ENCODE measurements at places on chromosomes 2 and 18.

DNA sequence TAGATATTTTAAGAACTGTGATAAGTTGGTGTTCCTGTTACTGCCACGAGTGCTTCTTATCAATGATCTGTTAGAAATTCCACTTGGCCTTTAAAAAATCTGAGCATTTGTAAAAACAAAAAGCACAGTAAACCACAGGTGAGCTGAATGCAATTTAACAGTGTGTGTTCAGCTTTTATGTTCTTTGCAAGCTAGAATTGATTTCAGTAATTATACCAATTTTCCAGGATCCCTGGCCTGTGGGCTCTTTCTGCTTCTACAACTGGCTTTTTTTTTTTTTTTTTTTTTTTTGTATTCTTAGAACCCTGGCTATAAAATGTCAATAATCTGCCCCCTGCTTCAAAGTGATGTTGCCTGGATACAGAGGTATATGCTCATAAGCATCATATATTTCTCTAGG lies 548.5 kb upstream of the SLC8A1 start:
- no peak for DNase-seq

DNA sequence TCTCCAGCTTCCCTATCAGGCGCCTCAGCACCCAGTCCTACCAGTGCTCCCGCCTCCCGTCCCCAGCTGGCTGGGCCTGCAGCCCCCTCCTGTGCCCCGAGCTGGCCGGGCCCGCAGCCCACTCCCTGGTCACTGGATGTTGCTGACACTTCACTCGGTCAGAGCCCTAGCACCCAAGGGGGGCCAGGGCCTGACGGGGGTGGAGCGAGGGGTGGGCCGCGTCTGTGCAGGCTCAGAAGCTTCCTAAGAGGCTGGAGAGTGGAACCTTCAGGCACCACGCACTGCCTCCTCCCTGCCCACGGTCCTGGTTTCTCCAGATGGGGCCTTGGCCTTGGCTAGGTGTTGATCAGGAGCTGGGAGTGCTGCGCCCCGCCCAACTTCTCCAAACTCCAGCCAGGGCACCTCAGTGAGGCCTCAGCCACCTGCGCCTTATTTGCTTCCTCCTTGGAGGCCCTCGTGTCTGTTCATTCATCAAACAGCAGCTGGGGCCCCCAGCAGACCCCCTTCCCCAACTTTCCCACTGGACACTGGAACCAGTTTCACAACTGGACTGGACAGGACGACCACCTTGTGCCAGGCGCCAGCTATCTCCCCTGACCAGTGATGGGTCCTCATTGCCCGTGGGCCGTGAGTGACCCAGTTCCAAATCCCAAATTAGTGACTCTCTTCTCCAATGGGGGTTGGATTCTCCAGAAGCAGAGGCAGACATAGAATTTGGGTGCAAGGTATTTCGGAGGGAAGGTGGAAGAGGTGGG lies 16.7 kb downstream of the CAPN10 start:
- no peak for DNase-seq

GRCh38 chr2:68222287-68222686 lies 30.0 kb downstream of the PPP3R1 start:
- no peak for DNase-seq

GRCh38 chr2:200226451-200227426 lies 79.8 kb upstream of the SPATS2L start:
- no peak for DNase-seq

DNA sequence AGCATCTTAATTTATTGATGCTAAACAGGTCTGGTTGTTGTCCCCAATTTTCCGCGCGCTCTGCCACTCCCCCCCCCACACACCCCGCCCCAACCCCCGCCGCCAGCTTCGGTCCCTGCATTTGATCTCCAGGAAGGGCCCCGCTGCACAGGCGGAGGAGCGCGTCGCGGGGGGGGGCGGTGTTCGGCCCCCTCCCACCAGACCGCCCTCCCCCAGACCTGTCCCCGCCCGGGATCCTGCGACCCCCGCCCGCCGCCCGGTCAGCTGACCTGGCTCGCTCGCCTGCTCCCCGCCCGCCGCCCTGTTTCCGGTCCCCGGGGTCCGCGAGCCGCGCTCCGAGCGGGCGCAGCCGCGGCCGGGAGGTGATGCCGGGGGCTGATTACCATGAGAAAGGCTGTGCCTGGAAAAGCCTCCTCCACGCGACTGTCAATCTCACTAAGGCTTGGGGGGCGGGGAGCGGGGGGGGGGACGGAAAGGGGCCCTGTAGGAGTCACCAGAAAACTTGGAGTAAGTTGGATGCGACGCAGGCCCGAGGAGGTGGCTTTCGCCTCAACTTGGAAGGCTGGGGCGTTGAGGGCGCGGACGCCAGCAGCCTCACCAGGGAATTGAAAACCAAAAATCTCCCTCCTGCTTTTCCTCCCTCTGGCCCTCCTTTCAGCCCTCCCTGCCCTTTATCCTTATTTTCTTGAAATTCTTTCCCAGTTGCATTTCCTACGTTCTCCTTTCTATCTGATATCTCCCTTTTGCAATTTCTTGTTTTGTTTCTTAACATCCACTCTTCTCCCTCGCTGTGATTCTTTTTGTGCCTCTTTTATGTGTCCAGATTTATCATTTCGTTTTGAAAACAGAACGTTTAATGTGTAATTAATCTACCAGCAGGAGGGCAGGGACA lies 4.4 kb upstream of the ZEB2 start:
- peak; percentile 87 for DNase-seq

GRCh38 chr2:240333985-240334384 lies 101.5 kb upstream of the GPC1 start:
- DNase-seq = peak; percentile 45

DNA sequence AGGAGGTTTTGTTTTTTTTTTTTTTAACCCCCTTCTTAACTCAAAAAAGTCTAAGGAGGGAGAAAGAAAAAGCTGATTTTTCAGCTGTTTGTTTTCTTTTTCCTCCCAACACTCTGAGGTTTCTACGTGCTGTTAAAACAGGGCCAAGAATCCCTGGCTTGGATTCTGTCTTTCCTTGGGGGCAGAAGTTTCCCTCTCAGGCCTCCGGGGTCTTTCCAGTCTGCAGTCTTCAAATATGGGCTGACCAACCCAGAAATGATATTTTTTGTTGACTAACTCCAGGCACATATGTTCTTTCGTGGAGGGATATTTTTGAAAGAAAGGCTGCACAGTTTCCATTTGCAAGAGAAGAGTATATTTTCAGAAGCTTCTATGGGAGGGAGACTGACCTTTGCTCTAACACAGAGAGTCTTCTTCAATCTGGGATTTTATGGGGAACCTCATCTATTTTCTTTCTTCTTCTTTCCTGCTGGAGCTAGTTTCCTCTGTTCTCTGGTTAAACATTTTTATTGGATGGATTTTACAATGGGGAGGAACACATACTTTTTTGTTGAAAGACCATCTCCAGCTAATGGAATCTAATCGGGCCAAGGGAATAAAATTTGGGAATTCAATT lies 93.3 kb upstream of the SPRED2 start:
- DNase-seq = no peak

DNA sequence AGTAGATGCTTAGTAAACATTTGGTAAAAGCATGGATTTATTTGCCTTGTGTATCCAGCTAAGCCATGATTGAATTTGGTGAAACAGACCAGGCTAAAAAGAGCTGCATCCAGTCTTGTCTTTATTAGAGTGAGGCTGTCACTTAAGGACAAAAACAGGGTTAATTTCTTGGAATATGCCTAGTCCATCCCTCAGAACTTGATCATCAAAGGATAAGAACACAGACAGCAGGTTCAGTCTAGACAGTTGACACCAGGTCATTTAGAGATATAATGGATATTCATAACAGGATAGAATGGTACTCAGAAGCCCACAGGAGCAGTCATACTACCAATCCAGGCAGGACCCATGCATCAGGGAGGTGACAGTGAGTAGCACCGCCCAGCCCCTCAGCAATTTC lies 434.9 kb upstream of the ST6GAL2 start:
- no peak for DNase-seq

DNA sequence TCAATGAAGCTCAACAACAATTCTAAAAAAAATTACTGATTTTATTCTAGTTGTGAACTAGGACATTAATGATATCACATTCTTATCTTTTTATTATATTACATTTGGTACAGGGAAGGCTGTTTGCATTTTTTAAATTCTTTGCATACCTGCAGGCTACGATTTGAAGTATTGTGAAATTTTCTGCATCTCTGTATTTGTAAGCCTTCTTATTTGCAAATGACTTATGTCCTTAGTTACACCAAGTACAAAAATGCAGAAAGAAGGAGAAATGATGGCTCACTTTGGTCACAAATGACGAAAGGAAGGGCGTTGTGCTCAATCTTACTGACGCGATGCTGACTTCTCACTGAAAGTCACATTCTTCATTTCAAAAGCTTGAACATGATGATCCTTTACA lies 227.5 kb upstream of the SOX11 start:
- no peak for DNase-seq

DNA sequence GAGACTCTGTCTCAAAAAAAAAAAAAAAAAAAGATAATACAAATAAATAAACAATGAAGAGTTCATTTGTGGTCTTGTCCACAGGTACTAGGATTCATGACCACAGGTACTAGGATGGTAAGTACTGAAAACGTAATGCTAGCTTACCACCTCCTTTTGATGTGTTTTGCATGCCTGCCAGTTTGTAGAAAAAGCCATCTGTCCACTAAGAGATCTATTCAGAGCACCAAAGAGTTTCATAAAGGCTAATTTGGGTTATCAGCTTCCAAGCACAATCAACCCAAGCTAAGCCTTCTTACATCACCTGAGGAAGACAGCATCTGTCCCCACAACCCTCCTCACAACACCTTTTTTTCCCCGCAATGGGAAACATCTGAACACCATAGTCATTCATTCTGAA lies 477.2 kb downstream of the ZEB2 start:
- no peak for DNase-seq

DNA sequence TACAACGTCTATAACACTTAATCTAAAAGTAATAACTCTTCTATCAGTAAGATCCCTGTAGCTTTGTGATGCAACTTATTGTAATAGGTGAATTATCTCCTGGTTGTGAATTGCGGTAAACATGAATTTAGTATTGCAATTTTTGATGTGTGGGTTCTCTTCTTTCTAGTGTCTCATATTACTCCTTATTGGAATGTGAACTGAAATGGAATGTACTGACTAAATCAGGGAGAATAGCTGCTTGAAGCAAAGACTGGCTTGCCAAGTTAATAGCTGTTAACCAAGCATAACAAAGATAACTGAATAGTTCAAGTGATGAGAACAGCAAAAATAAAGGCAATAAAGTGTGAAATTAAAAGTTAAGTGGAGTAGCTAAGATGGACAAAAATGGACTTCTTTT lies 60.5 kb upstream of the TFPI start:
- DNase-seq = no peak
